Smooth muscle cell of the umbilical artery (primary cell): ENCODE measurements at places on chromosomes 4 and X. TPM values are rescaled to one million over a fixed set of nuclear protein-coding genes. Genes with fewer than 3 reads are reported as not detected.

The PAGE1 gene
- not detected in 2 replicates for total RNA-seq

The GLRB gene
- 15.0 and 17.8 TPM in 2 replicates for total RNA-seq

The NIPAL1 gene
- total RNA-seq: 0.59 and 2.7 TPM in 2 replicates

The ABCG2 gene
- 0.89 and 1.8 TPM in 2 replicates for total RNA-seq

The IL15 gene
- total RNA-seq: 6.0 and 8.3 TPM in 2 replicates

The SCLT1 gene
- 8.9 and 11.9 TPM in 2 replicates for total RNA-seq

The DOK7 gene
- 0.32 TPM in 1 of 2 replicates, not detected in the other for total RNA-seq

The PLXNA3 gene
- total RNA-seq: 29.4 and 65.7 TPM in 2 replicates

The EVC2 gene
- total RNA-seq: 8.6 and 11.5 TPM in 2 replicates

The TCEAL3 gene
- 15.8 and 16.3 TPM in 2 replicates for total RNA-seq
